ENCODE measurements at places on chromosomes 2 and 18.

DNA sequence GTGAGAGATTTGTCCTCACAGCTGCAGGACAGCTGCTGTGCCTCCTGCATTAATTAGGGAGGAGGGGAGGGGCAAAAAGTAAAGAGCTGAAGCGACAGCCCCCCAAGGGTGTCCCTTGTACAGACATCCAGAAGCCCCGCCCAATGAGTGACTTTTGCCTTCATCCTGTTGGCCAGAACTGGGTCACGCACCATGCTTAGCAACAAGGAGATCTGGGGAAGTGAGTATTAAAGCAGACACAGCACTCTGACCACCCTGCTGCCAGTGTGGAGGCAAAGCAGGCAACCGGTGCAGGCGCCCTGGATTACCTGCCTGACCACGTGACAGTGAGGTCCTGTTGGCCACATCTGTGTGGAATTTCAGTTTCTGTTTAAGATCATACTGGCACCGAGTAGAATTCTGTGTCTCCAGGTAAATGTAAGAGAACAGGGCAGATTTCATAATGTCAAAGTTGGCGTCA lies 21.5 kb upstream of the BIN1 start:
- DNase-seq: no peak

DNA sequence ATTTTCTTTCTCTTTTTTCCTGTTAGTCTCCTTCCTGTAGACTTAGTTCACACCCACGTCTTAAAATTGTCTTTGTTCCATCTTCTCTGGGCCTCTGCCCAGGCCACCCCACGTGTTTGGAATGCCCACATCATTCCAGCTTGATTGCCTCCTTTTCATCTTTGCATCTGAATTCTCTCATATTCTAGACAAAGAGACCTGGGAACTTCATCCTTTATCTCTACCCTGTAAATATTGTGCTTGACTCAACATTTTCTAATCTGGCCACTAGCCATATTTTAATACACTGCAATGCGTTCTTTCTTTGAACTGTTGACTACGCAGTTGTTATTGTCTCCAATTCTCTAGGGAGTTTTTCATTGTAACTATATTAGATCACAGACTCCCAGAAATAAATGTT lies 187.5 kb upstream of the NRXN1 start:
- no peak for DNase-seq

GRCh38 chr2:50786345-50786744 lies 245.6 kb downstream of the NRXN1 start:
- DNase-seq: no peak

- DNase-seq: no peak
Measured at GRCh38 chr18:50126471-50126870, 68.5 kb downstream of the MYO5B start.

DNA sequence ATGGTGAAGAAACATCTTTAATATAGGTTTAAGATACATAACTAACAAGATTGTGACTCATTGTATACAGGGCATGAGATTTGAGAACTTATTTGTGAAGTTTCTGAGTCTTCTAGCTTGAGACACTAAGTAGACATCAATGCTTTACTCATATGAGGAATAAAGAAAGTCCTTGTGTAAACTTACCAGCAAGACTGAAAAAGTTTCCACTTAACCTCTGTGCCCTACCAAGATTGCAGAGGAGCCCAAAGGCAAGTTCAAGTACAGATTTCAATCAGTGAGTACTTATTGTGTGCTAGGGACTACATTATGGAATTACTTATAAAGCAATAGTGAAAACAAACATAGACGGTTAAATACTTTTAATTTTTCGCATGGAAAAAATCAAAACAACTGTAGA lies 1041.2 kb upstream of the CELF4 start:
- DNase-seq: no peak

DNA sequence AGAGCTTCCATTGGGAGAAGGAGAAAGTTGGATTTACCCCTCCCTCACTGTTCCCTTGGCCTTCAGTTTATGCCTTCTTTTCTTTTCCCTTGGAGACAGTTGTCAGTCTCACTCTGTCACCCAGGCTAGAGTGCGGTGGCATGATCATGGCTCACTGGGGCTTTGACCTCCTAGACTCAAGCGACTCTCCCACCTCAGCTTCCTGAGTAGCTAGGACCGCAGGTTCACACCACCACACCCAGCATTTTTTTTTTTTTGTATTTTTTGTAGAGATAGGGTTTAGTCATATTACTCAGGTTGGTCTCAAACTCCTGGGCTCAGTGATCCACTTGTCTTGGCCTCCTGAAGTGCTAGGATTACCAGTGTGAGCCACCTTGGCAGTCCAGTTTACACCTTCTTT lies 49.9 kb downstream of the SLC9A4 start:
- DNase-seq: no peak

- DNase-seq: no peak
Measured at GRCh38 chr2:181483211-181483610, 26.0 kb downstream of the ITGA4 start.

DNA sequence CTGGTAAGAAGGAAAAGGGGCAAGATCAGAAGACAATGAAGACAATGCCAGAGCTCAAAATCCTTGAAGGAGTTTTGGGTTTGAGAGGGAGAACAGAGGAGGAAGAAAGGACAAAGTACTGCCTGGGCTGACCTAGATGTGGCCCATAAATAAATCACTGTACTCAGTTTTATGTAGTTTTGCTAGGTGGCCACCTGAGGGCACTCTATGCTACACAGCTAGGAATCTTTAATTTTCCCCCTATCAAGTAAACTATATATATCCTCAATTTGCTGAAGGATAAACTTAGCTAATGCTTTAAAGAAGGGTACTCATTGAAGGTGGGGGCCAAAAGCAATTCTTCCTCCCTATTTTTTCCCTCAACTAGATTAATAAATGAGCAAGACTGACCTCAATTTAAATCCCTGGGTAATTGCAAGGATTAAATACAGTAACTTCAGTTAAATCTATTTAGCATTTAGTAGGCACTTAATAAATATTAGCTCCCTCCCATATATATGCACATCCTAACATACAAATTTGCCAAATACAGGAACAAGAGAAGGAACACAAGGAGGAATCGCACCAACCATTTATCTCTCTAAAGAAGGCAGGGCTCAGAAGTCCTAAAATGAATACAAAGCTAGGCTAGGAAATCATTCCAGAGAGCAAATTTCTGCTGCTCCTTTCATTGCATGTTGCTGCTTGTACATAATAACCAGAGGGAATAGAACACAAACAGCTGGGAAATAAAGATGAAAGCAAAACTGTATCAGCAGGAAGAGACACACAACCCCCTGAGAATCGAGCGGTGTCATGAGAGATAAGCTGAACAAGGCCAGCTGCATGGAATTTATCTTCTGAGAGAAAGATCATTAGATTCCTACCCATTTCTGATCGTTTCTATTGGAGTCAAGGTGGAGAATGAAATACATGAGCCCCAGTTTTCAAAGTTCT lies 540.1 kb downstream of the NRXN1 start:
- peak; percentile 69 for DNase-seq

- no peak for DNase-seq
Measured at GRCh38 chr2:64405581-64406406, 48.2 kb upstream of the LGALSL start.

GRCh38 chr2:182300608-182301007 lies 126.2 kb downstream of the PDE1A start:
- no peak for DNase-seq

DNA sequence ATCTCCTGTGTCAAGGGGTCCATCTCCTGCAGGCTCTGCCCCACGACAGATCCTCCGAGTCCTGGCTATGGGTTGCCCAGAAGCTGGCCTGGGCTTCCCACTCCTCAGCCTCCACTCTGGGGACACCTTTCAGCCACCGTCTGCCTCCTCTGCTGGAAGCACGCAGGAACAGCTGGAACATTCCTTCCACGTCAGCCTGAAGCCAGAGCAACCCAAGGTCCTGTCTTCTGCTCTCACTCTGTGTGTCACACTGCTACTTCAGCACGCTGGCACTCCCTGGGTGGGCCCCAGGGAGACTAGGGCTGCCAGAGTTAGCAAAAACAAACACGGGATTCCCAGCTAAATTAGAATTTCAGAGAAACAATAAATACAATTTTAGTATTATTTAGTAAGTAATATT lies 148.8 kb downstream of the HRH4 start:
- DNase-seq: no peak

- DNase-seq: no peak
Measured at GRCh38 chr2:150129921-150130575, 357.4 kb downstream of the RND3 start.

- no peak for DNase-seq
Measured at GRCh38 chr18:3664563-3665178, 214.7 kb downstream of the TGIF1 start.

GRCh38 chr2:234632527-234633391 lies 135.9 kb upstream of the ARL4C start:
- no peak for DNase-seq

GRCh38 chr18:79019881-79020280 lies 40.3 kb downstream of the SALL3 start:
- DNase-seq: no peak

DNA sequence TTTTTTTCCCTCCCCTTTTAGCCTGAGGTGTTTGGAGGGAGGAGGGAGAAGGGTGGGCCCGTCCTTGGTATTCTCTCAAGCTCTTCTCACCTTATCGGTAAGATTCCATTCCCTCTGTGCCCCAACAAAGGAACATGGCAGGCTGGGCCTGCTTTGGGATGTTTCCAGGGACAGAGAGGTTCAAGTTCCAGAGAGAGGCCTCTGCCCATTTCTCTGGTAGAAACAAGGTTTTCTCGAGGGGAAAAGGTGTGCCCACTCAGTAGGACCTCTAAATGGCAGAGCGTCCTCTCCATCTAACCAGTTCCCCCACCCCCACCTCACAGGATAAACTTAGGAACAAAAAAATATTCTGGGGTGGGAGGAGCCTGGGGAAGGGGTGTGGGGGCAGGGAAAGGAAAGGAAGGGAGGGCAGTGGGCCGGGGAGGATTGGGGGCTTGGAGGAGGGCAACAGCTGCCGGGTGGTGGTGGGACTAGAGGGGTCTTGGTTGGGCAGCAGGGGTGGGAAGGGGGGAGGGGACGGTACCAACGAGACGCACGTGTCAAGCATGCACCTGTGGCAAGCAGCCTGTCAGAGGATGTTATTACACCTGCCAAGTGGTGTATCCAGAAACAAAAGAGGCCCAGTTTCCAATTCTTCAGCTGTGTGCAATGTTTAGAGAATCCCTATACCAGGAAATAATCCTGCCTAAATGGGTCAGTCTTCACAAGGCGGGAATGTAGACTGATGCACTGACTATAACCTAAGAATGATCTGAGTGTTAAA lies 2.1 kb downstream of the PCBP1 start:
- DNase-seq: no peak

- no peak for DNase-seq
Measured at GRCh38 chr2:221924576-221924975, 352.5 kb upstream of the EPHA4 start.

GRCh38 chr2:132372276-132372675 lies 44.3 kb upstream of the GPR39 start:
- DNase-seq: no peak

DNA sequence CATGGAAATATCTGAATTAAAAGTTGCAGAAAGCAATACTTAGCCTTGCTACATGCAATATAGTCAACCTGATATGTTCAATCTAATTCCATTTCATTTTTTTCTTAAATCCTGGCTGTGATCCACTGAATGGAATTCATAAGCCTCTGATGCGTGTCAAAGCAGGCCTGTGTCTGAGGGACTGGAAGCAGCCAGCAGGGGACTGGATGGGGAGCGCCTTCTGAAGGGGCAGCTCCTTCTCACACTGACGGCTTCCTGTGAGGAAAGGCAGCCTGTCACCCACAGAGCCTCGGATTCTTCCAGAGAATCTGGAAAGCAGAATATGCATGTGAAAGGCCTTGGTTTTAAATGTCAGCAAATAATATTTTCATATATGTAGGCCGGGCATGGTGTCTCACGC lies 73.5 kb downstream of the KCNF1 start:
- DNase-seq: no peak

GRCh38 chr18:27094621-27095020 lies 90.5 kb downstream of the CHST9 start:
- no peak for DNase-seq
